Progenitor cell of endocrine pancreas (in vitro differentiated cells): ENCODE measurements at places on chromosomes 5 and 9. TPM values are rescaled to one million over a fixed set of nuclear protein-coding genes. Genes with fewer than 3 reads are reported as not detected.

The DOCK8 gene
- total RNA-seq = 5.7 and 8.3 TPM in 2 replicates

The NR5A1 gene
- total RNA-seq = 0.36 and 0.49 TPM in 2 replicates

The TNFAIP8 gene
- total RNA-seq = 8.0 and 9.3 TPM in 2 replicates

The ZDHHC11 gene
- total RNA-seq = 44.3 and 47.6 TPM in 2 replicates

The PNPLA7 gene
- 7.9 and 8.8 TPM in 2 replicates for total RNA-seq

The PCDHB10 gene
- total RNA-seq = 5.5 and 7.2 TPM in 2 replicates

The PCSK5 gene
- 7.3 and 9.8 TPM in 2 replicates for total RNA-seq

The ANKRD20A1 gene
- 1.6 and 2.2 TPM in 2 replicates for total RNA-seq

The FAM163B gene
- total RNA-seq = not detected in 2 replicates

The SHOC1 gene
- total RNA-seq = not detected in 2 replicates

The IL11RA gene
- 27.5 and 27.8 TPM in 2 replicates for total RNA-seq

The MAMDC2 gene
- 0.27 and 0.60 TPM in 2 replicates for total RNA-seq

The COL27A1 gene
- 162 and 178 TPM in 2 replicates for total RNA-seq

The HACD4 gene
- total RNA-seq = 0.72 and 0.80 TPM in 2 replicates

The ACOT12 gene
- total RNA-seq = not detected in 2 replicates

The C7 gene
- total RNA-seq = 5.7 and 6.1 TPM in 2 replicates

The EQTN gene
- 1.1 and 1.4 TPM in 2 replicates for total RNA-seq

The NIPAL4 gene
- total RNA-seq = not detected in 2 replicates

The ADGRV1 gene
- 82.3 and 87.6 TPM in 2 replicates for total RNA-seq

The SYK gene
- 7.4 and 9.6 TPM in 2 replicates for total RNA-seq

The PTGS1 gene
- 0.07 and 0.22 TPM in 2 replicates for total RNA-seq

The GCNT4 gene
- 2.5 and 3.3 TPM in 2 replicates for total RNA-seq

The RPL37 gene
- total RNA-seq = 1,476 and 1,494 TPM in 2 replicates

The TAS2R1 gene
- 0.22 TPM in 1 of 2 replicates, not detected in the other for total RNA-seq

The GOLGA1 gene
- 19.4 and 20.9 TPM in 2 replicates for total RNA-seq

The C9orf152 gene
- total RNA-seq = 0.13 TPM in 1 of 2 replicates, not detected in the other

The GM2A gene
- 26.2 and 27.1 TPM in 2 replicates for total RNA-seq

The CCDC180 gene
- 12.5 and 12.7 TPM in 2 replicates for total RNA-seq

The SPINK4 gene
- 0.91 TPM in 1 of 2 replicates, not detected in the other for total RNA-seq
